ENCODE measurements at places on chromosomes 2 and 18.

DNA sequence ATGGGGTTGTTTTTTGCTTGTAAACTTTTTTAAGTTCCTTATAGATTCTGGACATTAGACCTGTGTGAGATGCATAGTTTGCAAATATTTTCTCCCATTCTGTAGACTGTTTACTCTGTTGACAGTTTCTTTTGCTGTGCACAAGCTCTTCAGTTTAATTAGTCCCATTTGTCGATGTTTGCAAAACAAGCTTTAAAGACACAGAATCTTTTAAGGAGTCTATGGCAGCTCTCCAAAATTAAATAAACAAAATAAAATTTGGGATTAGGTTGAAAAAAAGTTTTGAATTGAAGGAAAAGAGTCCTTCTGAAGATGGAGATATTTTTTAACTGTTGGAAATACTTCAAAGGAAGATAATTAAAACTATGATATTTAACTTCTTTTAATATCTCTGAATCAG is 88.8 kb downstream of the MAP3K20 start:
- no peak for DNase-seq

DNA sequence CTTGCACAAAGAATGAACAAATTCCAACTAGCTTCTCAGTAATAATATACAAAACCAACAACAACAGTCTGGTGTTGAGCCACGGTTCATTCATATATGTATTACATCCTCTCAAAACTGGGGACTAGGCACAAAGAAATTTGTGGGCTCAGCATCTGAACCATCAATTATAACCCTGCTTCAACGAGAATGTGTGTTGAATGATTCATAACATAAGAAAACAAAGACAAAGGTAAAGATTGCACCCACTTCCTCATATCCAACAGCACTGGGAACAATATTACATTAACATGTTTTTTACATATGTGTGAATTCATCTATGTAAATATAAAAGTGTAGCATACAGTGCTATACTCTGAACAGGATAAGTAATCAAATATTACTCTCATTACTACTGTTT is 144.8 kb downstream of the CDH2 start:
- DNase-seq: no peak

DNA sequence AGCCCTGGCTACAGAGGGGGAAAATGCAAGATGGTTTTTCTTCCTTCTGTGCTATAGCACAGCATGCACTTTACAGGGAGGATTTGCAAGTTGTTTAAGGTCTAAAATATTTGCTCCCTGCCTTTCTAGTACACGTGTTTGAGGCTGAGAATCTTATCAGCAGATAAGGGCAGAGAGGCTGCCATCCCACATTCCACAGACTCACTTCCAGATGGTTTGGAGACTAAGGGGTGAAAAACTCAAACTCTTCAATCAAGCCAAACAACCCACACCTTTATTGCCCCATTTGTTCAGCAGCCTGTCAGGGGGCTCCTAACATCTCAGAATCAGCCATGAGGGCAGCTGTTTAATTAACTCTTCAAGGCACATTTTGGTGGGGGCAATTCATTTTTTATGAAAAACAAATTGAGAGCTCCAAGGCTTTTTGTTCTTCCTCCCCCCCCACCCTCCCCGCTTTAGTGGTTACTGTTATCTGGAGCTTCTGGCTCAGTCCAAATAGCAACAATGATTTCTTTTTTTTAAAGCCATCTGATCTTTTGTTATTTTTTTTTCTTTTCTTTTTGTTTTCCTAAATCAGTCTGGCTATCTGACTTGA is 242.6 kb upstream of the NT5C1B start:
- no peak for DNase-seq

GRCh38 chr2:181313845-181314244 is 143.3 kb upstream of the ITGA4 start:
- no peak for DNase-seq

GRCh38 chr2:20150806-20151571 is 73.9 kb downstream of the SDC1 start:
- DNase-seq: no peak

GRCh38 chr18:46460754-46461153 is 196.3 kb downstream of the LOXHD1 start:
- DNase-seq: no peak

- no peak for DNase-seq
Measured at GRCh38 chr2:182649316-182649715, 66.7 kb upstream of the DNAJC10 start.

GRCh38 chr2:209579230-209579749 is 155.4 kb downstream of the MAP2 start:
- no peak for DNase-seq
